ENCODE measurements at places on chromosomes 2 and 18.
A peak's percentile ranks its signal among the peaks of the same experiment; 100 is the strongest.

GRCh38 chr2:82853299-82853698 is 1605.8 kb downstream of the SUCLG1 start:
- DNase-seq = no peak

GRCh38 chr2:7835151-7835550 is 846.7 kb upstream of the ID2 start:
- DNase-seq = no peak

DNA sequence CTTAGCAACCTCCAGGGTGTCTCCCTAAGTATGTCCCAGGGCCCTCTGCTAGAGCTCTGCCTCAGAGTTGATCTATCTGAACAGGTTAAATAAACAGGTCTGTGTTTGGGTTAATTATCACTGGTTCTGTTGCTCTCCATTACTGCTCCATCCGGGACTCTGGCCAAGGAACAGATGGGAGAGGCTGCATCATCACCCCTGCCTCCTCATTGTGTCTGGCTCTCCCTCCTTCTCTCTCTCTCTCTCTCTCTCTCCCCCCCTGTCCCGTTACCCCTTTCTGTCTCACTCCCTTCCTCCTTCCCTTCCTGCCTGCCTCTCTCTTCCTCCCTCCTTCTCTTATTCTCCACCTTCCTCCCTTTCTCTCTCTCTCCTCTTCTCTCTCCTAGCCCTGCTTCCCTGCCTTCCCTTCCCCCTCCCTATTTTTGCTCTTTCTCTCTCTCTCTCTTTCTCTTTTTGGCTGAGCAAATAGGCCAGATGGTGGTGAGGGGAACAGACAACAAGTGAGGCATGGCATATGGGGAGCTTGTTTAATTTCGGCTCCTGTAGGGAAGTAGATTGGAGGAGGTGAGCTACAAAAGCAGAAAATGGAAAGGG is 62.1 kb downstream of the SETBP1 start:
- DNase-seq = no peak

DNA sequence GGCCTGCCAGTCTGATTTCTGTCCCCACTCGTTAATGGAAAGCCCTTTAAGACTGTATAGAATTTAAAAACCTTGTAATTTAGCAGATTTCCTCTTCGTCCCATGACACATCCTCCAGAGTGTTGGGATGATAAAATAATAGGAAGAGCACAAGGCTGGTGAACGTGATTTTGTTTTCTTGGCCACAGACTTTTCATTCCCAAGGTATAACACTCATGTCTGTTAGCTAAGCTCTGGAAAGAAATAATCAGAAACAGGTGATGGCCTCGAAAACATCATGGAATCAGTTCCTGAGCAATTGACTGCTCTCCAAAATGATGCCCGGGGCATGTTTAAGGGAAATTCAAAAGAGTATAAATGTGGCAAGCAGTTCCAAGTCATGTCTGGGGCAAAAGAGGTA is 337.8 kb upstream of the TCF4 start:
- DNase-seq = no peak

DNA sequence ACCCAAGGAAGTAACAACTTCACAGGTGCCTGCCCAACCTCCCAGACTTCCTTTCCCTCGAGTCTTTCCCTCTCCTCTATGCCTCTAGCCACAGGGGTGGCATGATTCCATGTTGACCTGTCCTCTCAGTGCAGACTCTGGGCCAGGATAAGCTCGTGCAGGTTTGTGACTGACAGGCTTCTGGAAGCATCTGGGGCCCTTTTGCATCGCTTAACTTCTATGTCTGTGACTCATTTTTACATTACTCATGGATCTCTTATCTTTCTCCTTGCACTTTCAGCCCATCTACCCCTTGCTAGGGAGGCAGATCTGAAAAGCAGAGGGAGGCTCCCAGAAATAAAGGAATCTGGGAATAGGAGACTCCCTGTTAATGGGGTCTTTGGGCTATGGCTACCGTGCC is 98.5 kb upstream of the RIOK3 start:
- DNase-seq = no peak

DNA sequence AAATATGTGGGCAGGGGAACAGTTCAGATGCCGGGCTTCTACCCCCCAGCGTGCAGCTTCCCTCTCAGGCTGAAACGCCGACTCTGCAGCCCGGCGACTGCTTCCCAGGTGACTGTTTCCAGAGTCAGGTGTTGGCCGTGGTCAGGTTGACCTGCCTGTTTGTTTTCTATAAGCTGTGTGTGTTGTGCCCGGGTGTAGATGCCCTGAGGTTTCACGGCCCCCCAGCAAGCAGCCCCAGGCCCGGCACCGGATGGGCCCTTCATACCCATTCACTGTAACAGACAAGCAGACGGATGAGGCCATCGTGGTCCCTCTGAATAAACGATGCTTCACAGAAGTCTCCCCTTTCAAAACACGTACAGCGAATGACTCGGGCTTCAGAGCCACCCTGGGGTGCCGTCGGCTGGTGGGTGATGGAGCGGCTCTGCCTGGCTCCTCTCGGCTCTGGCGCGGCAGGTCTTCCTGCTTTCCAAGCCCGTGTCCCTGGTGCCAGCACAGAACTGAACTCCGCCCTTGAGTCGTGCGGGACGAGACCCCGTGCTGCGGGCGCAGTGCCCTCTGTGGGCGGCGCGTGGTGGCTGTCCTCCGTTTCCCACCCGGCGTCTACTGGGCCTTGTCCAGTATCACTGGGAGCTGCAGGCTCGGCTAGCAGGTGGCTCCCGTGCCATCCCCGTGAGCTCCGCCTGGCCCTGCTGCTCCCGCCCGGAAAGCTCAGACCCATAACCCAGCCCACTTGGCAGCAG is 15.0 kb upstream of the KCNG2 start:
- DNase-seq = no peak

- DNase-seq = no peak
Measured at GRCh38 chr18:71028285-71028762, 739.5 kb downstream of the SOCS6 start.

DNA sequence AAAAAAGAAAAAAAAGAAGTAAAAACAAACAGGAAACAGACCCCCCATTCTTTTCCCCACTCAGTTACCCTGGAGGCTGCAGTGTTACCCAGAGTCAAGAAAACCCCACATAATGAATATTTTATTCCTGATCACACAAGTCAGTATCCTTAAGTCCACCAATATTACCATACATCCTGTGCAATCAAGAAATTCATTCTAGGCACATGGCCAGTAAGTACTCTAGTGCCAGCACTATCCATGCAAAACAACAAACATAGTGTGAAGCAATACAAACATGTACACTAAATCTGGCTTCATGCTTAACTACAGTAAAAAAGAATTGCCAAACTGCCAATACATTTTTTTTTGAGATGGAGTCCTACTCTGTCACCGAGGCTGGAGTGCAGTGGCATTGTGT is 111.6 kb downstream of the FAM168B start:
- DNase-seq = no peak

DNA sequence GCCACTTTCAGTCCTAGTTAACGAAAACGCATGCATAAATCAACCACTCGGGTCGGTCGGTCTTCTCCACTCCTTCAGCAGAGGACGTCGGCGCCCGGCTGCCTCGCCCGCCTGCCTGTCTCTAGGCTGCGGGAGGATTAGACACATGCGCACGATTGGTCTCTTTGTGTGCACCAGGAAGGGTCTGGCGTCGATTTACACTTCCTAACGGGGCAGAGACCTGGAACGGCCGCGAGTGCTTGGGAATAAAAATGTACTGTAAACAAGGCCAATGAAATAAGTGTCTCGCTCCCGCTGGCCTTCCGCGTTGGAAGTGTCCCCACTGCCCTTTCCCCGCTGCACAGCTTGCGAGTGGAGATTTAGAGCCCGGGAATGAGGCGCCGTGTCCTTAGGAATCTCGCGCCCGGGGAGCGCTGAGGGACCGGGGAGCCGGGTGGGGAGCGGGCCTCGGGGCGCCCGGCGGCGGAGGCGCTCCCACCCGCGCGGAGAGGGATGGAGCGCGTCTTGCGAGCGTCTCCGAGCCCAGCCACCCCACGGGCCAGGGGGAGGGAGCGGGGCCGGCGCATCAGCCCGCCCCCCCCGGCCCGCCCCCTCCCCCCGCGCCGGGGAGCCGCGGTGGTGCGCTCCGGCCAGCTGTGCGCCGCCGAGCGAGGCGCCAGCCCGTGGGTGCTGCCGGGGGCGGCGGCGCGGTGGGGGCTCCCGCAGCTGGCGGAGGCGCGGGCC is at the start of gene DOK6:
Gene DOK6, plus strand, starts transcription at position 636 of the 723 bp plus-strand sequence.
- DNase-seq = peak; percentile 19

DNA sequence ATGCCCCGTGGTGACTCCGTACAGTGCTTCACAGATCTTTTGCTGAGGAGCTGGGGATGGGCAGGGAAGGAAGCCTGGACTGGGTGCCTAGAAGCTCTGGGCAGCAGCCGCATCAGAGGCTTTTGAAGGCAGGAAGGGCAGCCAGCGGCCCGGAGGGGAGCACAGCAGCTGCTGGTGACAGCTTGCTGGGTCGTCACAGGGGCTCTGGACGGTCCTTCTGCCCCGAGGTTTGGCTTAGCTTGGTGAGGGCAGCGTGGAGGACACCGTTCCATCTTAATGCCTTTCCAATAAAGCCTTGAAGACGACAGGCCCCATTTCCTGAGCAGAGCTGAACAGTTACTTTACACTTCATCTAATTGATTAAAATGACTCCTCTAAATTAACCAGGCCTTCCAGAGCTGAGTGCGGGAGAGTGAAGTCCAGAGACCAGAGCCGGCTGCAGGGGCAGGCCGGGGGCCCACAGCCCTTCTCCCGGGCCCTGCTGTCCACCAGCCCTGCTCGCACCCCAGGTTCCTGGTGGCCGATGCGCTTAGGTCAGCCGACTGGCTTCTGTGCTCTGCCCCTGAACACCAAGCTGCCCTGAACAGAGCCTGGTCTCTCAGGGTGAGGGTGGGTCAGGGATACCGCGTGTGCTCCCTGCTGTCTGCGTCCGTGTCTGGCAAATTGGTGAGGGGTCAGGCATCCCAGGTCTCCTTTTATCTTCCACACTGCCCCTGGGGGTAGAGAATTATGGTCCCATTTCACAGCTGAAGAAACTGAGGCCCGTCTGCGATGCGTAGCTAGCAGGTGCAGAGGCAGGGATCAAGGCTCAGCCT is 43.5 kb downstream of the RRM2 start:
- no peak for DNase-seq

- DNase-seq = no peak
Measured at GRCh38 chr2:179701524-179702110, 159.8 kb downstream of the ZNF385B start.

GRCh38 chr2:128401680-128402079 is 83.0 kb upstream of the HS6ST1 start:
- no peak for DNase-seq

- DNase-seq = no peak
Measured at GRCh38 chr2:127158614-127159290, 51.8 kb upstream of the BIN1 start.

DNA sequence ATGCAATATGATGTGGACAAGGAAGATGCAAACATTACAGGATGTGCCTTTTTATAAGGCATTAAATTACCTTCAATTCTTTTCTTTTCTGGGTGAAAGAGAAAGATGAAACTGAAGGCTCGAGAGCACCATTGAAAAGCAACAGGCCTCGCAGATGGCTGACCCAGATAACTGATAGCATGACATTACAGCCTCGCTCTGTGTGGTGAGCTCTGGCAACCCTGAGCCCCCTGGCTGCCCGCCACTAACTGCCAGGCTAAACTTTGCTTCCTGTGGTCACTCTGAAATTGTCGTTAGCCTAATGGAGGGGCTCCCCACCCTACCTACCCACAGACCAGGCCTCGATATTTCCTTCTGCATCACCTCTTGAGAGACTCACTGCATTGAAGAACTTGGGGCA is 516.8 kb upstream of the FANCL start:
- DNase-seq = no peak

- no peak for DNase-seq
Measured at GRCh38 chr2:204958371-204958770, 413.1 kb downstream of the PARD3B start.

GRCh38 chr2:75640621-75641121 is 5.9 kb upstream of the MRPL19 start:
- DNase-seq = peak; percentile 77

DNA sequence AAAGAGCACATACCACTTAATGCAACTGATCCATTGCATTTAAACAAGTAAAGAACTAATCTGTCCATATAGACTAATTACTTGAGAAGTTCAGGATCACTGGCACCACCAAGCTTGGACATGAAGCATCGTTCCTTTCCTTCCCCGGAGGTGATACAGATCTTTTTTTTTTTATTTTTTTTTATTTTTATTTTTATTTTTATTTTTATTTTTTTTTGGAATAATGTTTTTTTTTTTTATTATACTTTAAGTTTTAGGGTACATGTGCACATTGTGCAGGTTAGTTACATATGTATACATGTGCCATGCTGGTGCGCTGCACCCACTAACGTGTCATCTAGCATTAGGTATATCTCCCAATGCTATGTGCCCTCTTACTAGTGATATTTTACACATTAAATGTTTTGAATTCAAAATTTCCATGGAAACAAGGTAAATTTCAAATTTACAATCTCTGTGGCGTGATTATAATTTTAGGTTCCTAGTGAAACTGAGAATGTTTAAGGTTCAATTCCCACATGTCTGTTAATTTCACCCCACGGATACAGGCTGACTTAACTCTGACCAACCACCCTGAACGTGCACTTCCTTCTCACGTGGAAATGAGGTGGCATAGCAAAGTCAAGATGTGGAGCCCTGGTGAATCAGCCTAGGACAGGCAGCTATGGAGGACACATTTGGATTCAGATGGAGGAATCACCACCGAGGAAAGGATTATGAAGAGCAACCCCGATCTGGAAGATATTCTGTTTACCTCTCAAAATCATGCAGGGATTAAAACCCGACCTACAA is 101.6 kb upstream of the THOC1 start:
- no peak for DNase-seq

GRCh38 chr2:57218206-57218605 is 828.4 kb upstream of the VRK2 start:
- DNase-seq = no peak

DNA sequence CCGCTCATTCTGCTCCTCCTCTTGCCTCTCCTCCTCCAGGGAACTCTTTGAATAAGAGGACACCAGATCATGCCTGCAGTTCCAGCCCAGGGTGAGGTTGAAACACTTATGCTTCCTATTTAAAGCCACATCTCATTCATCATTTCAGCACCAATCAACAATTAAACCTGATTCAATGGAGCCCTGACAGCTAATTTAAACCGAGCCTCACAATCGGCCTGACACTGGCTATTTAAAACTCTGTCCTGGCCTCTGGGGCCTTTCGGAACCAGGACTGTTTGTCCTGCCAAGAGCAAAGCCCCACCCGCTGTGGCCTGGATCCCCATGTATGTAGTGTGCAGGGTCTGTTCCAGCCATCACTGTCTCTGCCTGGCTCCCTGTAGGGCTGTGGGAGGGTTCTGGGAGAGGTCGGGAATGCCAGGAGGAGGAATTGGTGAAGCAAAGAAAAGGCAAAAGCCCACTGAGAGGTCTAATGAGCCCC is 97.4 kb downstream of the MCFD2 start:
- DNase-seq = no peak

GRCh38 chr2:236169741-236170589 is 1.8 kb upstream of the GBX2 start:
- no peak for DNase-seq

GRCh38 chr2:184498936-184499335 is 99.4 kb upstream of the ZNF804A start:
- DNase-seq = no peak
